Lower lobe of right lung (tissue), 2 donors: ENCODE measurements at places on chromosomes 6 and 20. TPM values are rescaled to one million over a fixed set of nuclear protein-coding genes. Genes with fewer than 3 reads are reported as not detected.
A peak's percentile ranks its signal among the peaks of the same experiment; 100 is the strongest.

Gene TFAP2D
- not detected for total RNA-seq

DNA sequence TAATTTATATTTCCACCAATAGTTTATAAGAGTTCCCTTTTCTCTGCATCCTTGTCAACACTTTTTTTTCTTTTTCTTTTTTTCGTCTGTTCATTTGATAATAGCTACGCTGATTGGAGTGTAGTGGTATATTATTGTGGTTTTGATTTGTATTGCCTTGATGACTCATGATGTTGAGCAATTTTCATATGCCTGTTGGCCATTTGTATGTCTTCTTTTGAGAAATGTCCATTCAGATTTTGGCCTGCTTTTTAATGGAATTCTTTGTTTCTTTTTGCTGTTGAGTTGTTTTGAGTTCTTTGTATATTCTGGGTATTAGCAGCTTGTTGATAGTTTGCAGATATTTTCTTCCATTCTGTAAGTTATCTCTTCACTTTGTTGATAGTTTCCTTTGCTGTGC is 773.4 kb downstream of the KIF16B start:
- H3K4me1 ChIP-seq: no peaks in the 10 kb centered on the region
- H3K27me3 ChIP-seq: no peaks in the 10 kb centered on the region
- no peak overlapping the region for H3K4me3 ChIP-seq
- no peaks in the 10 kb centered on the region for H3K36me3 ChIP-seq
- DNase-seq: no peak

DNA sequence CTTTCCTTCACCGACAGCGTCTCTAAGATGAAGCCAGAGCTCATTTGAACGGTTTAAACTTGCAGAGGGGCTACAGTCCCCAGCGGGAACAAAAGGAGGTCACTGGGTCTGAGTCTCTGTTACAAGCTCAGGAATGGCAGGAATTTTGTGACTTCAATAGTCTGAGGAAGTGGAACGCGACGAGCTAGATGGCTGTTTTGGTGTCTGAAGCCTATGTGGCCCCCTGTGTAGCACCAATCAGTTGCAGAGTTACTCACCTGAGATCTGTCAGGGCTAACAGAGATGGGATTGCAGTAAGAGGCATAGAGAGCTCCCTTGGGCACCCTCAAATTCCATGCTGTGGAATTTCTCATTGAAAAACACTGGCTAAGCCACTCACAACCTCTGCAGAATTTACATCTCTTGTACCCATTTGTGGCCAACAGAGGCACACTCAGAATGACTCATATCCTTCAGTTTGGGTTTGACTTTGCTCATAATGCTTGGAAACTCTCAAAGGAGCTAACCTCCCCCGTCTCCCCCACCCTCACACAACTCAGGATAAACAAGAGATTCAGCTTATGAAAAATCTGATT is 7.1 kb upstream of the TCP11 start:
- no peaks in the 10 kb centered on the region for H3K36me3 ChIP-seq
- no peaks in the 10 kb centered on the region for H3K27me3 ChIP-seq
- H3K27ac ChIP-seq: no peak overlapping the region
- peaks cover 6% of the 10 kb centered on the region for H3K4me1 ChIP-seq
- DNase-seq: no peak
- H3K4me3 ChIP-seq: no peak overlapping the region

Gene TBC1D7
- 18.8 TPM for total RNA-seq

GRCh38 chr6:35181308-35181932 is 32.3 kb upstream of the SCUBE3 start:
- no peaks in the 10 kb centered on the region for H3K36me3 ChIP-seq
- H3K27ac ChIP-seq: peak overlapping the region; percentile 68
- peaks cover 11% of the 10 kb centered on the region for H3K27me3 ChIP-seq
- H3K4me1 ChIP-seq: peaks cover 36% of the 10 kb centered on the region
- no peak overlapping the region for H3K4me3 ChIP-seq

DNA sequence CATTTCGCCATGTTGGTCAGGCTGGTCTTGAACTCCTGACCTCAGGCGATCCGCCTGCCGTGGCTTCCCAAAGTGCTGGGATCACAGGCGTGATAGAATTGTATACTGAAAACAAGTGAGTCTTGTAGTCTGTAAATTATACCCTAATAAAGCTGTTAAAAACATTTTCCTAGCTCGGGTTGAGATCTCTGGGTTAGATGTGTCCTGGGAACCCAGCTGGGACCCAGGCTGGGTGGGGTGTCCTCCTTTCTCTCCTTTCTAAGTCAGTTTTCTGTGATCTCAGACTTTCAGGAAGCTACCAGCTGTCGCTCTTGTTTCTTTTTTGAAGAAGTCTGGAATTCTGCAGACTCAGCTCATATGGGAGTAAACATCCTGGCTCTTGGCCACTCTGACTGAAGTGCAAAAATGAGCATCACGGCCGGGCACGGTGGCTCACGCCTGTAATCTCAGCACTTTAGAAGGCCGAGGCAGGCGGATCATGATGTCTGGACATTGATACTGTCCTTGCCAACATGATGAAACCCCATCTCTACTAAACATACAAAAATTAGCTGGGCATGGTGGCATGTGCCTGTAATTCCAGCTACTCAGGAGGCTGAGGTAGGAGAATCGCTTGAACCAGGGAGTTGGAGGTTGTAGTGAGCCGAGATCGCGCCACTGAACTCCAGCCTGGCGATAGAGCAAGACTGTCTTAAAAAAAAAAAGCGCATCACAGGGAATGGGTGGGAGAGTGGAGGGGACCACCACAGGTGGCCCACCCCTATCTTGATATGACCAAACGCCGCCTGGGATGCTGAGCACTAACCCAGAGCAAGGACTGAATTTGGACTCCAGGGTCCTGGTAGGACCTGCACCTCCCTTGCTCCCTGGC is 9.9 kb upstream of the PCIF1 start:
- peak overlapping the region; percentile 71 for H3K27ac ChIP-seq
- peaks cover 47% of the 10 kb centered on the region for H3K4me1 ChIP-seq
- H3K4me3 ChIP-seq: peak overlapping the region; percentile 7

Gene C6orf141
- total RNA-seq: 4.1 TPM

DNA sequence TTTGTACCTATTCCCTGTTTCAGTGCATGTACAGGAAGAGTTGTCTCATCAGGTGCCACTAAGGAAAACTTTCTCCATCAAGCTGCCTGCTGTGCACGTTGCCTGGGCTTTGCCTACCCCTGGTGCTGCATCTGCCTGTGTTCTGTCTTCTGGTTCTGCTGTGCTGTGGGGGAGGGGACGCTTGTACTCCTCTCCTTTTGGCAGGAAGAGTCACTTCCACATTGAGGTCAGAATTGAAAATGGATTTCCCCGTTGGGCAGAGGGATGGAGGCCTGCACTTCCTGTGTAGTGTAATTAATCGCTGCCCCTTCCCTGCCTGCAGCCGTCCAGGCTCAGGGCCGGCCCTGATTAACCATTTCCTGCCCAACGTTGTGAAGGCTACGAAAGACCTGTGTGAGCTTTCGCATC is 153.3 kb downstream of the SCML4 start:
- no peaks in the 10 kb centered on the region for H3K36me3 ChIP-seq
- no peak overlapping the region for H3K27ac ChIP-seq
- peaks cover 16% of the 10 kb centered on the region for H3K4me1 ChIP-seq
- H3K4me3 ChIP-seq: no peak overlapping the region

DNA sequence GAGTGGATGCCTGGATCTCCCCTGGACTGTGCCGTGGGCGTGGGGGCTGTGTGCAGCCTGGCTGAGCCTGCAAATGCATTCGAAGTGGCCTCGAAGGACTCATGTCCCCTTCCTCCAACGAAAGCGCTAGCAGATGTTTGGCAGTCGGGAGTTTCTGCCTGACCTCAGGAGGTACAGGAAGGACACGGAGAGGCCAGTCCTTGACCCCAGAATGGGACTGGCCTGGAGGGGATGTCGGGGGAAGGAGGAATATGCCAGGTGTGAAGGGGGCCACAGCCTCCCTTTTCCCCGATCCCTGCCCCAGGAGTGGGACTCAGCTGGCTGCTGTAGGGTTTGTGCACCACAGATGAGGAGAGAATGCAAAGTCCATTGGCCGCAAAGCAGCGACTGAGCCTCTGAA is 45.6 kb downstream of the APCDD1L start:
- no peak overlapping the region for H3K27ac ChIP-seq
- H3K27me3 ChIP-seq: peaks cover 4% of the 10 kb centered on the region
- H3K4me1 ChIP-seq: no peaks in the 10 kb centered on the region

GRCh38 chr6:82617648-82618047 is 254.0 kb downstream of the TPBG start:
- H3K27ac ChIP-seq: no peak overlapping the region
- no peaks in the 10 kb centered on the region for H3K4me1 ChIP-seq
- no peaks in the 10 kb centered on the region for H3K27me3 ChIP-seq
- no peak for DNase-seq
- no peak overlapping the region for H3K4me3 ChIP-seq

DNA sequence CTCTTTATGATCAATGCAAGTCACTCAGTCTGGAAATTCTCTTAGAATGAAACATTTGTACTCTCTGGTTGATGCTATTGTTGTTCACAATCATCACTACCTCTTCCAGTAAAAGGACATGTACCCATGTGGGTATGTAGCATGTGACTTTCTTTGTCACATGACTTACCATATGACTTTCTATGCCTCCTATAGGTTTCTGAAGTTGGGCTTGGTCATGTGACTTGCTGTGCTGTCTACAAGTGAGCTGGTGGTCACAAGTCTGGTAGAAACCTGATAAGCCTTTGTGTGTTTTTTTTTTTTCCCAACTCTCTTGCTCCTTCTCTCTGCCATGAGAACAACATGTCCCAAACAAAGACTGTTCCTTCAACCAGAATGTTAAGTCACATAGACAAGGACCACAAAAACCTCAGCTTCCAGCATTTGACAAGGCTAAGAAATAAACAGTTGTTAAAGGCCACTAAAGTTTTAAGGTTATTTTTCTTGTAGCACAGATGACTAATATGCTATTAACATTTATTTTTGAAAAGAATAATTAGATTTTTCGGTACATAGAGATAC is 379.2 kb upstream of the SLC35B3 start:
- H3K36me3 ChIP-seq: no peaks in the 10 kb centered on the region
- DNase-seq: no peak
- no peaks in the 10 kb centered on the region for H3K4me1 ChIP-seq

Gene NUP43
- total RNA-seq: 22.0 TPM

DNA sequence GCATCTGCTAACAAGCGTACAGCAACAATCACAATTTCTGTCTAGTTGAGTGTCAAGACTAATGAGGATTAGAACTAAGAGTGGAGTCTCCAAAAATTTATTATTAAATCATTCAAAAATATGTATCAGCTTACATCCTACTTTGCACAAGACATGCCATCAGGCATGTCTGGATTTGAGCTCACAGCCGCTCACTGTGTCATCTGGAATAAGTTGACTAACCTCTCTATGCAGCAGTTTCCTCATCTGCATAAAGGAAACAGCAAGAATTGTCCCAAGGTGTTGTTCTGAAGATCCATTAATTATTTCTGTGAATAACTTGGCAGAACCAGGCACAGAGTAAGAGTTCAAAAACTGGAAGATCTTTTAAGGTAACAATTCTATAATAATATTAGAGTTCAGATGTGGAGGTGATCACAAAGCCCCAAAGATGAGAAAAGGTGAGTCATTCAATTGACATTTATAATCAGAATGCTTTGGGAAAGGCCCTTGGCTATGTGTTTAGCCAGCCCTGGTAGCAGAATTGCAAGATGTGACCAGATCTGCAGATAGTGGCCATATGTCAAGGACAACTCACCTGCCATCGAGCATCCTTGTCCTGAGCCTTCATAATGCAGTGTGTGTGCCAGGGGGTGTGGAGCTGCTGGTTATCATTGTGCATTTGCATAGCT is 264.0 kb downstream of the FOXA2 start:
- no peak overlapping the region for H3K4me3 ChIP-seq
- H3K27ac ChIP-seq: no peak overlapping the region
- H3K27me3 ChIP-seq: no peaks in the 10 kb centered on the region
- DNase-seq: no peak
- no peaks in the 10 kb centered on the region for H3K36me3 ChIP-seq
- no peaks in the 10 kb centered on the region for H3K4me1 ChIP-seq

GRCh38 chr6:85887461-85887860 is 244.8 kb upstream of the SYNCRIP start:
- DNase-seq: no peak
- H3K27me3 ChIP-seq: no peaks in the 10 kb centered on the region
- H3K4me1 ChIP-seq: no peaks in the 10 kb centered on the region
- no peak overlapping the region for H3K27ac ChIP-seq
- H3K36me3 ChIP-seq: no peaks in the 10 kb centered on the region

GRCh38 chr6:166582258-166582657 is 4.2 kb downstream of the RAMACL start:
- H3K4me3 ChIP-seq: no peak overlapping the region
- H3K27ac ChIP-seq: no peak overlapping the region
- no peaks in the 10 kb centered on the region for H3K36me3 ChIP-seq
- no peak for DNase-seq
- no peaks in the 10 kb centered on the region for H3K27me3 ChIP-seq

- no peak overlapping the region for H3K4me3 ChIP-seq
- no peak for DNase-seq
- H3K27ac ChIP-seq: peak overlapping the region; percentile 19
- peaks cover 3% of the 10 kb centered on the region for H3K27me3 ChIP-seq
- H3K36me3 ChIP-seq: no peaks in the 10 kb centered on the region
Observed at GRCh38 chr6:117440706-117441525, 15.2 kb upstream of the ROS1 start.

DNA sequence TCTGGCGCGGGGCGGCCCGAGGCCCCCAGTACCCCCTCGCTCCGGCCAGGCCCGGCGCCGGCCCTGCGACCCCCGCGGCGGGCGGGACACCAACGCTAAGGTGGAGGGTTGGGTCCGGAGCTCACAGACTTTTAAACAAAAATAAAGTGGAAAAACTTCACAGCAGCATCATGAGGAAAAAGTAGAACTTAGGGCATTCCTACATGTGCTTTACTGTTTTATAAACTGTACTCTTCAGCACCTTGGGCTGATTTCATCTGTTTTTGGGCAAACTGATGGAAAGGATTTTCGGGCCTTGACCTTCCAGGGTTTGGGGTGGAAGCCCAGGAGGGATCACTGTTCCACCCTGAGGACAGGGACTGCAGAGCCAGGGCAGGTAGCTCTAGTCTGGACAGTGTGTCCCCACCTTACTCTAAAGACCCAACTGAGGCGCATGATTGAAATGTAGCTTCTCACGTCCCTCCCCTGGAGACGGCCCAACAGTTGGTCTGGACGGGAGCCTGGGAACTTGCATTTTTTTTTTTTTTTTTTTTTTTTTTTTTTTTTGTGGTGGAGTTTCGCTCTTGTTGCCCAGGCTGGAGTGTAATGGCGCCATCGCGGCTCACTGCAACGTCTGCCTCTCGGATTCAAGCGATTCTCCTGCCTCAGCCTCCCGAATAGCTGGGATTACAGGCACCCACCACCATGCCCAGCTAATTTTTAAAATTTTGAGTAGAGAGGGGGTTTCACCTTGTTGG is 740 bp downstream of the NELFCD start:
- H3K27me3 ChIP-seq: no peaks in the 10 kb centered on the region
- peaks cover 32% of the 10 kb centered on the region for H3K4me1 ChIP-seq
- H3K27ac ChIP-seq: peak overlapping the region; percentile 80
- H3K36me3 ChIP-seq: peaks cover 11% of the 10 kb centered on the region
- no peak for DNase-seq

Gene TMEM244
- total RNA-seq: not detected

GRCh38 chr6:140095532-140095931 is 721.1 kb upstream of the CITED2 start:
- H3K4me1 ChIP-seq: no peaks in the 10 kb centered on the region
- H3K4me3 ChIP-seq: no peak overlapping the region
- DNase-seq: no peak
- H3K27ac ChIP-seq: no peak overlapping the region
- no peaks in the 10 kb centered on the region for H3K27me3 ChIP-seq
